ENCODE measurements at places on chromosomes 3 and 15. TPM values are rescaled to one million over a fixed set of nuclear protein-coding genes. Genes with fewer than 3 reads are reported as not detected.

The ZNF80 gene
- total RNA-seq = 1.3 TPM

The CAPN3 gene
- 1.4 TPM for total RNA-seq

The PIERCE2 gene
- total RNA-seq = not detected

The H1-8 gene
- total RNA-seq = not detected

DNA sequence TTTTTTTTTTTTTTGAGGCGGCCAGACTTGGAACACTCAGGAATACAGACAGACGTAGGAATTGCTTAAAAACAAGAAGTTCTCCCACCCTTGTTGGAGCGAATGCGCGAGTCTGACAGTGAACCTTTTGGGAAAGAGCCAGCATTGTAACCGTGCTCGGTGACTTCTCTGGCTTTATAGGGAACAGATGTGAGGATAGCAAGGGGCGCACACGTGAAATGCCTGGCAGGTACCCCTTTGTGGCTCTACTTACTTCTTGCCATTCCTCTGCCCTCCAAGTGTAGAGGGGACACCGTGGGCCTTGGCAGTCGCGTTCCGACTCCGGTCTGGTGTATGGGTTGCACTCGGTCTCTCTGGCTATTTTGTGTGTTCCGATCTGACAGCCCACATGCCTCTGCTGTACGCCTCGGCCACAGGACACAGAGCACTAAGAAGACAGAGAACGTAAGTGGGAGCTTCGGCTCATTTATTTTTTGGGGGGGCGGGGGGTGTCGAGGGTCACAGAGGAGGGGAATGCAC is 126.4 kb downstream of the ADAMTS9 start:
- H3K27me3 ChIP-seq = no peaks in the 10 kb centered on the region
- H3K27ac ChIP-seq = no peak overlapping the region
- DNase-seq = no peak
- H3K36me3 ChIP-seq = no peaks in the 10 kb centered on the region

DNA sequence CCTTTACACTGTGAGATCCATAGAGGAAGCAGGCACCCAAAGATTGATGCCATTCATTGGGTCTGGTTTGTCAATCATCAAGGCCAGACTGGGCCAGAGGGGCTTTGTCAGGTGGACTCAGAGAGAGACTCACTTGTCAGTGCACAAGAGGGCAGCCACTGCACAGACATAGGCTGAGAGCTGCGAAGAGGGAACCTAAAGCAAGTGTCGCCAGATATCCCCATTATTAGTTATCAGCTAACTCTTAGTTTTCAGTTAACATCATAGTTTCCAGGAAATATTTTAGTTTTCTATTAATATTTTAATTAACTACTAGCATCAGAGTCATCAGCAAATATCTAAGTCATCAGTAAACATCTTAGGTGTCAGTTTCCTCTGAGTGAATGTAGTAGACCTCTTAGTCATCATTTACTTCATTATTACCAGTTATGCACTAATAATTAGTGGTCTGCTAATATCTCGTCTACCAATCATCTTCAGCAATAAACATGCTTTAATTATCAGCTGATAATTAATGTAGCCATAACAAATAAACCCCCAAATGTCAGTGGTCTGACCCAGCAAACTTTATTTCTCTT is 41.7 kb upstream of the LIMD1 start:
- H3K4me1 ChIP-seq = peaks cover 10% of the 10 kb centered on the region
- H3K27me3 ChIP-seq = no peaks in the 10 kb centered on the region
- H3K27ac ChIP-seq = no peak overlapping the region
- no peak overlapping the region for H3K4me3 ChIP-seq

- H3K4me3 ChIP-seq = no peak overlapping the region
- H3K27me3 ChIP-seq = no peaks in the 10 kb centered on the region
- no peaks in the 10 kb centered on the region for H3K4me1 ChIP-seq
- no peak for DNase-seq
- H3K36me3 ChIP-seq = no peaks in the 10 kb centered on the region
These were observed 100.5 kb downstream of the KCNH8 start for GRCh38 chr3:19248767-19249166.

- H3K36me3 ChIP-seq = no peaks in the 10 kb centered on the region
- H3K27me3 ChIP-seq = no peaks in the 10 kb centered on the region
- no peak for DNase-seq
- no peak overlapping the region for H3K4me3 ChIP-seq
- H3K27ac ChIP-seq = no peak overlapping the region
- no peaks in the 10 kb centered on the region for H3K4me1 ChIP-seq
These were observed 21.7 kb upstream of the ARID3B start for GRCh38 chr15:74519311-74519710.

DNA sequence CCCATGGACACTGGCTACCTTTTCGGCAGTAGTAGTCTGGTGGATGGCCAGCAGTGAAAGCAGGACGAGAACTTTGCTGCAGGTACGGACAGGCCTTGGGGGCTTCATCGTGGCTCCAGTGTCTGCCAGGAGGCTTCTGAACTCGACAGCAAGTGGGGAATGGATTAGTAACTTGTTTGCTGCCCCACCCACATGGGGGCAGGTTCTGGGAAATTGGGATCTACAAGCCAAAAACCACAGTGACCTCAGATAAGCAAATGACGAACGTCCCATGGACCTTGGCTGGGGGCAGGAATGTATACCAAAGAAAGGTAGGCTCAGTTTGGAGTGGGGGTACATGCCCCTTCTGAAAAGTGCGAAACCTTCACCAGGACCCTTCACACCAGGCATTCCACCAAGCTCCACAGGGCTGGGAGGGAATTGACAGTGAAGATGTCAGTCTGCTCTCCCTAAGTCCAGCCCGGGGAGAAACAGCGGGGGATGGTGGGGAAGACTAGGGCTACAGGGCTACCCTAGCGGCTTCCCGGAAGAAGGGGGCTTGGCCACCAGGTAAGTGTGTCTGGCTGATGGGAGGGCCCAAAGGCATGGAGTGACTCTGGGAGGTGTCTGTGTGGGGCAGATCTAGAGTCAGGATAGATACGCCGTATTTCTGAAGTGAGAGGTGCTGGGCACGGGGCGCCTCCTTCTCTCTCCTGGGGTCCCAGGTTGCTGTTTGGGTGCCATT is at the start of gene ITIH4:
Gene ITIH4, minus strand, starts transcription at position 138 of the 724 bp plus-strand sequence. Its CDS starts 30 bp downstream, at position 108.
- DNase-seq = no peak
- H3K36me3 ChIP-seq = peaks cover 2% of the 10 kb centered on the region
- H3K4me1 ChIP-seq = peaks cover 4% of the 10 kb centered on the region

GRCh38 chr3:150372722-150373121 is 35.4 kb upstream of the TSC22D2 start:
- no peak overlapping the region for H3K4me3 ChIP-seq
- no peak for DNase-seq
- H3K27ac ChIP-seq = no peak overlapping the region
- H3K27me3 ChIP-seq = no peaks in the 10 kb centered on the region

DNA sequence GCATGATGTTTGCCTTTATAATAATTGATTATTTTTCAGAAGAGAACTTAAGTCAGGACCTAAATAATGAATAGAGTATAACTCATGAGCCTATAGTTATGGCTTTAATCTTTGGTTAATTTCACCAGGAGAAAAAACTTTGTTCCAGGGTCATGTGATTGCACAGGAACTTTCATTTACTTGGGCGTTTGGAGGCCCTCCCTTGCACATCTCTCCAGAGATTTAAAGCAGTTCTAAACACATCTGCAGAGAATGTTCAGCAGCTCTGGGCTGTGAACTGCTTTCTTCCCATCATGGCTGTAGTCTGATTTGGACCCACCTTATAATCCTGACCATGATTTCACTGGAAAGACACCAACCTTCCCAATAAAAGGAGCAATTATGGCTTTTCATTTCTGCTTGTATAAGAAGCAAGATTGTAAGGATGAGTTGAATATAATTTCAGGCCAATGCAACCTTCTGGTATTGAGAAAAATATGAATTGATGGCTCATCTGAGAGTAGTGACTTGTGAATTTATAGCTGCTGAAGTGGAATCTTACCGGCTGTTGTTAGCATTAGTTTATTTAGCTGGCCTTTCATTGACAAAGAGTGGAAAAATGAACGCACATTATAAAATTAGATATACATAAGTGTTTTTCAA is 80.9 kb upstream of the PRTG start:
- no peak for DNase-seq
- no peak overlapping the region for H3K4me3 ChIP-seq
- peaks cover 4% of the 10 kb centered on the region for H3K27me3 ChIP-seq
- H3K4me1 ChIP-seq = no peaks in the 10 kb centered on the region
- H3K27ac ChIP-seq = no peak overlapping the region

DNA sequence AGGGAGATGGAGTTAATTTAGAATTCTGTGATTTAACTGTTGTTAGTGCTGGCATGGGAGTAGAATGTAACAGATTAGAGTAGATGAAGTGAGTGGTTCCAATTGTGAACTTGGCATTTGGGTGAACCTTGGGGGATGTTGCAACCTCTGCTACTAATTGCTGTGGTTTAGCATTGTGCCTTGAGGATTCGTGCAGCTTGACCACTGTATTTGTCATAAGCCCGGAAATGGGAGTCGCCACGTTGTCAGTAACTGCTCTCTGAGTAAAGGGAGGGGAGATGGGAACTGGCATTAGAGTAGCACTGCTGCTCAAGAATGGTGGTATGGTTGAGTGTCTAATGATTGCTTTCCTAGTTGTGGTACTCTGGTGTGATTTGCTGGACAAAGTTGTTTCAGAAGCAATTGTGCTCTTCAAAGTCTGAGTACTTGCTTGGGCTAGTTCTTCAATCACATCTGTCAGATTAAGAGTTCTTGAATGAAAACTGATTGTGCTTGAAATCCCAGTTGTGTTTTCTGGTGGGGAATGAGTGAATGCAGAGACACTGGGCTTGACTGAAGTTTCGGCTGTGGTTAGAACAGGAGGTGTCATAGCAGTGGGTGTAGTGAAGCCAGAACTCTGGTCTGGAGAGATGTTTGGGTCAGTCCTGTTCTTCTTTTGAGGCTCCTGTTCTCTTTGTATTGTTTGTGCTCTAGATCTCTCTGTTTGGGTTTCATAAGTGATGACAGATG is 15.4 kb downstream of the IGSF10 start:
- no peaks in the 10 kb centered on the region for H3K36me3 ChIP-seq
- no peaks in the 10 kb centered on the region for H3K4me1 ChIP-seq
- no peak overlapping the region for H3K27ac ChIP-seq

DNA sequence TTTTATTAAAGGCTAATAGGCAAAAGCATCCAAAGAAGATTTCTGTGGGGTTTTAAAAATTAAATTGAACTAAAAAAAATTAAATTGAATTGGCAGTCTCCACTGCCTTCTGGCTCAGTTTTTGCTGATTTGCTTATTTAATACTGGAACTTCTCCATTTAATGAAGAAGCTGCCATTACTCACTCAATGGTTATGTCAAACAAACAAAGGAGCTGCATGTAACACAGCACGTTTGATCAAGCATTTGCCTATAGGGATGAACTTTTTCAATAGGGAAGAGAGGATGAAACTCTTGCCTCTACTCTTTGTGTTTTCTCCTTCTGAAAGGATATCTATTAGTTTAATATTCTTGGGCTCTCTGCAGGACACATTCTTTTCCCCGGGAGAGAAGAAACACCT is 4.8 kb upstream of the HCLS1 start:
- no peak overlapping the region for H3K4me3 ChIP-seq
- H3K27ac ChIP-seq = no peak overlapping the region
- no peak for DNase-seq

DNA sequence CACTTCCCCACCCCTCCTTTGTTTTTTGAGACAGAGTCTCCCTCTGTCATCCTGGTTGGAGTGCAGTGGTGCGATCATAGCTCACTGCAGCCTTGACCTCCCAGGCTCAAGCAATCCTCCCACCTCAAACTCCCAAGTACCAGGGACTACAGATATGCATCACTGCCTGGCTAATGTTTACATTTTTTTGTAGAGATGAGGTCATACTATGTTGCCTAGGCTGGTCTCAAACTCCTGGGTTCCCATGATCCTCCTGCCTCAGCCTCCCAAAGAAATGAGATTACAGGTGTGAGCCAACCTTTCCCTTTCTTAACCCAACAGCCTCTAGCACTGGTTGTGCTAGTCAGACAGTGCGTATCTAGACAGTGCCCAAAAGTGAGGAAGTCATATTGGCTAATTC is 6.4 kb upstream of the GATM start:
- H3K4me1 ChIP-seq = no peaks in the 10 kb centered on the region
- no peaks in the 10 kb centered on the region for H3K36me3 ChIP-seq
- DNase-seq = no peak
- H3K27ac ChIP-seq = no peak overlapping the region
- H3K4me3 ChIP-seq = no peak overlapping the region
- peaks cover 39% of the 10 kb centered on the region for H3K27me3 ChIP-seq

GRCh38 chr3:11819146-11819689 is 27.5 kb downstream of the TAMM41 start:
- H3K4me3 ChIP-seq = no peak overlapping the region
- DNase-seq = no peak
- no peaks in the 10 kb centered on the region for H3K27me3 ChIP-seq
- H3K27ac ChIP-seq = no peak overlapping the region
- H3K36me3 ChIP-seq = peaks cover 11% of the 10 kb centered on the region

DNA sequence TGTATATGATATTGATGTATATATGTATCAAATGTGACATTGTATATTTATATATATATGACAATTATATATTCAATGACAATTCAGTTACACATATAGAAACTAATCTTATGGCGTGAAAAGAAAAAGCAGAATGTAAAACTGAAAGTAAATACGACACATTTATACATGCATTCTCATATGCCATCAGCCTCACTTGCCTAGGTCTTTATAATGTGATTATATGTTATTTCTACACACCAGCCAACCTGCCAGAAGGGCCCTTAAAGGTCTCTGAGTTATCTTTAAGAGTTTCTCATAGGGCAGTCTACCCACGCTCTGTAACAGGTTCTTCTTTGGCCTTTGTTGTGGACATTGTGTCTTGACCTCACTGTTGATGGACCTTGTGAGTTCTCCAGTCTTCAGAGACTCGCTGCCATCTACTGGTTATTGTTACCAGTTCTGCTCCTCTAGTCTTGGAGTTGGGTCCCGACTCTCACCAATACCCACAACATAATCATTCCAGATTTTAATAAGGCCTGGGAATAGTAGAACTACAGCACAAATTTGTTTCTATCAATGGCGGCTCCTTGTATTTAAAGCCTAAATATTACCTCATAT is 371.5 kb upstream of the GOLIM4 start:
- peaks cover 3% of the 10 kb centered on the region for H3K4me1 ChIP-seq
- H3K27me3 ChIP-seq = no peaks in the 10 kb centered on the region
- no peaks in the 10 kb centered on the region for H3K36me3 ChIP-seq
- H3K27ac ChIP-seq = no peak overlapping the region

DNA sequence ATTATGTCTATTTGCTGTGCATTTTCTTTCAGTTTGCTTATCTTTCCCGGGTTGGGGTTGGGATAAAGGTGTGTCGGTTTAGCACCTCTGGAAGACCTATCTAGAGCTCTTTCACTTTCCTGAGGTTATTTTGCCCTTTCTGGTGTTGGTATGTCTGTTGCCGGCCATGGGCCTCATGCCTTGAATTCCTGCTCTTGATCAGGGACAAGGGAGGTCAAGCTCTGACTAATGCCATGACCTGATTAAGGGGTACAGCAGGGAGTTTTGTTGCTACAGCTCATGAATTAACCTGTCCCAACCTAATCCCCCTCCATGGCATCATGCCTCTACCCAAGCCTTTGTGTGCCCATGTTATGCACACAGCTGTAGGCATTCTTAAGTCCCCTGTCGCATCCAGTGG is 70.5 kb upstream of the GOLGA6B start:
- DNase-seq = no peak
- no peak overlapping the region for H3K4me3 ChIP-seq
- H3K4me1 ChIP-seq = peaks cover 6% of the 10 kb centered on the region
- peaks cover 21% of the 10 kb centered on the region for H3K36me3 ChIP-seq

- peak overlapping the region; percentile 85 for H3K4me3 ChIP-seq
- no peaks in the 10 kb centered on the region for H3K36me3 ChIP-seq
- H3K27me3 ChIP-seq = no peaks in the 10 kb centered on the region
- peak; percentile 91 for DNase-seq
These were observed 30.2 kb upstream of the RPN1 start for GRCh38 chr3:128680603-128681368.
